ENCODE measurements at places on chromosomes 7 and 10.

GRCh38 chr7:129240119-129240820, 15.4 kb downstream of the AHCYL2 start:
- no peak for DNase-seq

GRCh38 chr10:114087655-114088054, 44.0 kb downstream of the ADRB1 start:
- no peak for DNase-seq

GRCh38 chr10:27479016-27479415, 25.1 kb upstream of the RAB18 start:
- no peak for DNase-seq

DNA sequence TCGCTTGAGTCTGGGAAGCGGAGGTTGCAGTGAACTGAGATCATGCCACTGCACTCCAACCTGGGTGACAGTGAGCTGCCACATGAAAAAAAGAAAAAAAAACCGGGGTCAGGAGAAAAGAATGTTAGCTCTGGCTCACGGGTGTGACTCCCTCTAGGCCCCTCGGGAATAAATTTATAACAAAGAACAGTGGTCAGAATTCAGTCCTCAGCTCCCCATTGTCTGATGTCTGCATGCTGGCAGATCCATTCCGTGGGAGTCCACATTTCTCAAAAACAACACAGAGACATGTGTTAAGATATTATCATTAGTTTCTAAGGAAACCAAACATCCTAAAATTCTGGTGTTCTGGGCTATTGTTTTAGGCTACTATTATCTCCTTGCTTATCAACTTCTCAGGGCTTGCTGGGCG, 90.6 kb downstream of the MARCHF5 start:
- no peak for DNase-seq

DNA sequence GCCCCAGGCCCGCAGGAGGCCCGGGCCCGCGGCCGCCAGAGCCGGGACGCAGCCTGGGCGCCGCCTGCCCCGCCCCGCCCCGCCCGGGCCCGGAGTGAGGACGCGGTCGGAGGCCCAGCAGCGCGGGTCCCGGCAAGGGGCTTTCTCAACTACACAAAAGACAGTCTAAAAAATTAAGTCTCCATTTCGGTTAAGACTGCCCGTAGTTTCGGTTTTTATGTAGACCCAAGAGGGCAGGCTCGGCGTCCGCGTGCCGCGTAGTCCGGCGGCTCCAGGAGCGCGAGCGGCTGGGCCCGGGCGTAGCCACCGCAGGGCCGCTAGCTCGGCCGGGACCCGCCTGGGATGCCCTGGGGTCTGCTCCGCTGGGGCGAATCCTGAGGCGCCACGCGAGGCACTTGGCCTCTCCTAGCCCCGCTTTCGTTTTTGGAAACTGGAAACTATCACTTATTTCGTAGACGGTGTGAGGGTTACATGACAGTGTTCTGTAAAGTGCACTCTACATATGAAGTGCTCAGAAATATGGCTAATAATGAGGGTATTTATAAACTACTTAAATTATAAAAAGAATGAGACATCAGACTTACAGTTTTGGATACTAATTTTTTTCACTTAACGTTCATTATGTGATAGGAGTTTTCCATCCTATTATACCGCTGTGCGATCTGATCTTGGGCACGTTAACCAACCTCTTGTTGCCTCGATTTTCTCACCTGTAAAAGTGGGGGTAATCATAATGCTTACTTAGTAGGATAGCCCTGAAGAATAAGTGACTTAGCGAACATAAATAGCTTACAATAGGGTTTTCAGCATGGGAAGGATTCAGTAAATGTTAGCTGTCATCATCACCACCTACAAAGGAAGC, 573 bp downstream of the BLVRA start:
- peak; percentile 9 for DNase-seq

- DNase-seq: no peak
Observed at GRCh38 chr10:77771851-77772250, 134.2 kb upstream of the KCNMA1 start.

- DNase-seq: no peak
Observed at GRCh38 chr7:87032604-87033339, 26.7 kb downstream of the ELAPOR2 start.

DNA sequence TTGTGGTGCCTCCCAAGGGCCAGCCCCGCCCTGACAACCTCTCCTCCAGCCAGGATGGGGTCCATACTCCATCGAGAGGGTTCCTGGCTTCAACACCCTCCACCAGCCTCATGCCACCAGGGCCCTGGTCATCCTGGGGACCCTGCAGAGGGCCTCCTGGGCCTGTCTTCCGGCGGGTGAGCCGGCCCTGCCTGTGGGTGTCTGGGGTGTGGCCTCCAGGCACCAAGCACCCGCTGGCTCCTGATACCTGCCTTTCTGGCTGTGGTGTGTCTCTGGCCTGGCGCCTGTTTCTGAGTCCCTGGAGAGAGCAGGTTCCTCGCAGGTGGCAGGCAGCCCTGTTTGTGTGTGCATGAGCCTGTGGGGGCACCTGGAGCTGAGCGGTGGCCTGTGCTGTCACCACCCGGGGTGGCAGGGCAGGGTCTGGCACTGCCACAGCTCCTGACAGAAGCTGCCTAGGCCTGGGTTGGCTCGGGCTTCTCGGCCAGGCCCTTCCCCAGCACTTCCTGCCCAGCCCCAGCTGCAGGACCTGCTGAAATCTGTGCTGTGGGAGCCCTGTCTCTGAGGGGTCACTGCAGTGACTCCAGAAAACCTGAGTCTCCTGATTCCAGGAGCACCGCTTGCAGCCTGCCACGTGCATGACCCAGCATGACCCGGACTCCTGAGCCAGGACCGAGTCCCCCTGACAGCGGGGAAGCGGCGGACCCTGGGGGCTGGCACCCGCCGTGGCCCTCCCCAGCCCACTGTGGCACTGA, 18.4 kb downstream of the ADAM8 start:
- no peak for DNase-seq

DNA sequence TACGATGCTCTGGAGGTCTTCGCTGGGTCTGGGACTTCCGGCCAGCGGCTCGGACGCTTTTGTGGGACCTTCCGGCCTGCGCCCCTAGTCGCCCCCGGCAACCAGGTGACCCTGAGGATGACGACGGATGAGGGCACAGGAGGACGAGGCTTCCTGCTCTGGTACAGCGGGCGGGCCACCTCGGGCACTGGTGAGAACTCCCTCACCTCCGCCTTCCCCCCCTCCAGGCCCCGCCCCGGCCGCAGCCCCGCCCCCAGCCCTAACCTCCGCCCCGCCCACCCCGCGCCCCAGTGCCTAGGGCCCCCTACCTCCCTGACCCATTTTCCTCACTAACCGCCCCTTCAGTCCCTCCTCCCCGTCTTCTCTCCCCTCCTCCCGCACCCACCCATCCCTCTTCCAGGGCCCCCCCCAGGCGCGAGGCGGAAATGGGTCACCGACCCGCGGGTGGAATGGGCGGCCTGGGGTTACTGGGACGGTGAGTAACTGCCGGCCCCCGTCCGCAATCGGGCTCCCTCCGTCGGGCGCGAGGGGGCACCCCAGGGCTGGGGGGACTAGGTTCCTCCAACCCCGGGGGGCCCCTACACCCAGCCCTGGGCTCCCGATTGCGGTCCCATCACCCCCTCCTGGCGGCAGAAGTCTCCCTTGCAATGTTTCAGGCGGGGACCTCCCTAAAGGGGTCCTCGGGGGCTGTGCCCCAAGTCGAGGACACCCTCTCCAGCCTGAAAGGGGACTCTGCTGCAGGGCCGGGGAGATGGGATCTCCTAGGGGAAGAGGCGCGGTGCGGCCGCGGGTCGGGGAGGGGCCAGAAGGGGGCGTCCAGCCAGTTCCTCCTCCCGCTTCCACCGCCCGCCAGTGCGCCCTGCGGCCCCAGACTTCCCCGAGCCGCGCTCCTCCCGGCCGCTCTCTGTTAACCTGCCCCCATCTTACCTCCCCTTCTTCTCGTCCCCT, 2.1 kb downstream of the PCOLCE start:
- peak; percentile 34 for DNase-seq

DNA sequence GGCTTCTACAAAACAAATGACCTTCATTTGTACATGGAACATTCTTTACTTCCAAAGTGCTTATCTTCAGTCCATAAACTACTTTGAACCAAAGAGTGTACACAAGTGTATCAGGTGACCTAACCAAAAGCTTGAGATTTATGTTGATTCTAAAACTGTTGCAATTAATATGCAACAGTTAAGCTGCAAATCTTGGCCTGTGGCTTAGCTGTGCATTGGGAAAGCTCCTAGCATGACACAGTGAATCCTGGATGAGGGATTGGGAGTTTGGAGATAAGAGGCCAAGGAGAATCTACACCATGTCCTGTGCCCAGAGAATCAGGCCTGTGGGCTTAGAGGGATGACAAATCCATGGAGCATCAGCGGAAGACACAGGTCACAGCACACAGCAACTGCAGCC, 105.2 kb upstream of the GSDME start:
- DNase-seq: no peak

DNA sequence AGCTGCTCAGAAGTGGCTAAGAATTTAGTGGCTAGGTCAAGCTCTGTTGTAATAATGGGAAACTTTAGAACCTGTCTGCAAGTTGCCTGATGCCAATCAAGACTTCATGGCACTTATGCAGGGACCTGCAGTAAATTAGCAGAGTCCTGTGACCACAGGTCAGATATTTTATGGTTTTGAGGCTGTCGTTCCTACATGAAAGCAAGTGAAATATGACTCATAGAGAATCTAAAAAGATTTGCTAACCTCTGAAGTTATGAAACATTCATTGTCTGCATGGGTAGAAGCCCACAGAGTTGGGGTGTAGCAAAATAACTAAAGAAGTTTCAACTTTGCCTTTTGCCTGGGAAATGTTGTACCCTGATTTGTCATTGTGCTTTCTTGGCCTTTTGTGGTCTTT, 32.3 kb downstream of the SLC39A12 start:
- DNase-seq: no peak

DNA sequence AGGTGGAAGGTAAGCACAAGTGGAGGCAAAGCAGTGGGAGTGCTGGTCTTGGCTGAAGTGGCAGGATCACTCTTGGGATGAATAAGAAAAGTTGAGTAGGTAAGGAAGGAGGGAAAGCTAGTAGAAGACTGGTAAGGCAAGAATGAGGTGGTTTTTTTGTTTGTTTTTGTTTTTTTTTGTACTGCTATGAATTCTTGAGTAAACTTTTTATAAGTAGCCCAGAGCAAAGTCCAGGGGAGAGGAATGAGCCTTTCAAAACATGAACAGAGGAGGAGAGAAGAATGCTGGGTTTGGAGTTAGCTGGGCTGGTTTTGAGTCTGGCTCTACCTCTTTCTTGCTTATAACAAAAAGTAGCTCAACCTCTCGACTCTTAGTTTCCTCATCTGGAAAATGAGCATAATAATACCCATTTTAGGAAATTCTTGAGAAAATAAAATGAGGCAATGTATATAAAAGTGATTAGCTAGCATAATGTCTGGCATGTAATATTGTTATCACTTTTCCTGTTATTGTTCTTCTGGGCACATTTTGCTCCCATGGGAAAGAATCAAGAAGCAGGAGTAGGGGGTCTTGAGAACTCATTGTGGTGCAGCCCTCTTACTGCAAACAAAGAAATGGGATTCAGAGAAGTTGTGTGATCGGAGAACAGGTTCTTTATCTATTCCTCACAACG, 24.1 kb upstream of the LRRC17 start:
- DNase-seq: no peak

GRCh38 chr10:6738112-6738768, 158.2 kb upstream of the PRKCQ start:
- no peak for DNase-seq

DNA sequence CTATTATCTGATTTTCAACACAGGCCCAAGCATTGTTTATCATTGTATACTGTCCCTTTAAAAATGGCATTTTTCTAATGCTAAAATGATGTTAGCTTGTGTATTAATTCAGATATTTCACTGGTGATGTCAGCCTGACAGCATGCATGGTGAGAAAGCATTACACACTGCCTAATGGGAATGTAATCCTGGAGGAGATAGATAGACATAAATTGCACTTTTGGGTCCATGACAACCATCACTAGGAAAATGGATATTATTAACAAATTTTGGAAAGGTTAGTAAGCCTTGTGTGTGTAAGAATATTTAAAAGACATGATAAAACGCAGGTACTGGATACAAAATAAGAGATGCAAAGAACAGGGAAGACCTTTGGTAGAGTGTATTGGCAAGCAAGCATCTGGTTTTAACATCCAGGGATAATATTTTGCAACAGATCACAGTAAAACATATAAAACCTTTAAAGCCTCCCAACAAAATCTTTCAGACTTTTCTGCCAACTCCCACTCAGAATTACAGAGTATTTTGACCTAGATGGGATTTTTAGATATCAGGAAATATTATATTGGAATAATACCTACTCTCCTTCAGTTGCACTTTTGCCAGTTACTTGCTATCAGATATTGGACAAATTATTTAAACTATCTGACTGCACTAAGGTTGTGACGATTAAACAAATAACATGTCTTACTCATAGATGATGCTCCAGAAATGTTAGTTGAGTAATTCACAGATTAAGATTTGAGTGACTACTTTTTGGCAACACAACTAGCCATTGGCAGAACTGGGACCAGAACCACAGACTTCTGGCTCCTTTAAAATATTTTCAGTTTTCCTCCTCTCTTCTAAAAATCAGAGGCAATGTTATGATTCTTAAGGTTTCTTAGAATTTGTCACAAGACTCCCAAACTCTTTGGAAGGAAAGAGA, 291.6 kb upstream of the SEMA3C start:
- DNase-seq: no peak

DNA sequence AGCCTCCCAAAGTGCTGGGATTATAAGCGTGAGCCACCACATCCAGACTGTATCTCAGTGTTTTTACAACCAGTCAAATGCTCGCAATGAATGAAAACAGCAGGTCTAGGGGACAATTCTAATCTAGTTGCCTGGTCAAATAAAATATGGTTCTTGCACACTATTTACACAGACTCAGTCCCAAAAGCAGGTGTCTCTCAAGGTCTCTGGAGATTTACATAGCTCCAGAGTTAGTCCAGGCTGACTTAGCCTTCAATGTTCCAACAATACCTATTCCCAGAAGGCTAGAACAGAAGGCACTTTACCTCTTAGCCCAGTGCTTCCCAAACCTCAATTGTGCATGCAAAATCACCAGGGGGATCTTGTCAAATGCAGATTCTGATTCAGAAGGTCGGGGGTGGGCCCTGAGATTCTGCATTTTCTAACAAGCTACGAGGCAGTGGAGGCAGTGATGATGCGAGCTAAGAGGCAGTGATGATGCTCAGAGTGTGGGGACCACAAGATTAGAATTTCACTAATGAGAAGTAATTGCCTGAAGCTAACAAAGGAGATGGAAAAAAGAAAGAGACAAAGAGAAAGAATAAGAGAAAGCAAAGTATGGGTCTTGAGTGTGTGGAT, 6.4 kb downstream of the KIAA1549 start:
- DNase-seq: no peak

- no peak for DNase-seq
Observed at GRCh38 chr10:13511409-13511808, 17.4 kb downstream of the BEND7 start.

GRCh38 chr7:96591900-96592676, 117.6 kb downstream of the SEM1 start:
- no peak for DNase-seq

Data from activated CD8-positive, alpha-beta memory T cell treated with anti-CD3 and anti-CD28 coated beads for 1 hour (primary cell).